Hematopoietic multipotent progenitor cell treated with erythropoietin and hydrocortisone succinate and interleukin-3 and kit ligand, for 6 days (in vitro differentiated cells): ENCODE measurements at places on chromosomes 6 and 20.

DNA sequence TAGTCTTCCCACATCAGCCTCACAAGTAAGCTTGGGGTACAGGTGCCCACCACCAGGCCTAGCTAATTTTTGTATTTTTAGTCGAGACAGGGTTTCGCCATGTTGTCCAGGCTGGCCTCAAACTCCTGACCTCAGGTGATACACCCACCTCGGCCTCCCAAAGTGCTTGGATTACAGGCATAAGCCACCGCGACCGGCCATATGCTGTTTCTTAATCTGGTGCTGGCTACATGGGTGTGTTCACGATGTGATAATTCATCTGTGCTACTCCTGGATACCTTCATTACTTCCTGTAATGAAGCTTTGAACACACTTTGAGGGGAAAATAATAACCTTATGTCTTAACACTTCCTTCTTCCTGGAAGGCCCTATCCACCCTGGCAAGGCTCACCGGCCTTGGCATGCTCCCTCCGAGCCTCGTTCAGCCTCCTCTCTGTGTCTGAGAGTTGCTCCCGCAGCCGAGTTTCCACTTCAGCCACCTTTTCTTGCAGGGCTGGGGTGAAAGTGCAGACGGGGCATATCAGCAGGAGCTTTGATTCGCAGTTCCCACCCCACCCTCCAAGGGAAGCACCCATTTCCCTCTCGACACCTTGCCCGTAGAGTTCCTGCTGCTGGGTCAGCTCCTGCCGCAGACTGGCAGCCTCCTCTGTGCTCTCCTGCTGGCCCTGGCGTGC lies 5.6 kb upstream of the PSORS1C2 start:
- DNase-seq: no peak

GRCh38 chr6:127918506-127919427 lies 17.9 kb upstream of the THEMIS start:
- no peak for DNase-seq

DNA sequence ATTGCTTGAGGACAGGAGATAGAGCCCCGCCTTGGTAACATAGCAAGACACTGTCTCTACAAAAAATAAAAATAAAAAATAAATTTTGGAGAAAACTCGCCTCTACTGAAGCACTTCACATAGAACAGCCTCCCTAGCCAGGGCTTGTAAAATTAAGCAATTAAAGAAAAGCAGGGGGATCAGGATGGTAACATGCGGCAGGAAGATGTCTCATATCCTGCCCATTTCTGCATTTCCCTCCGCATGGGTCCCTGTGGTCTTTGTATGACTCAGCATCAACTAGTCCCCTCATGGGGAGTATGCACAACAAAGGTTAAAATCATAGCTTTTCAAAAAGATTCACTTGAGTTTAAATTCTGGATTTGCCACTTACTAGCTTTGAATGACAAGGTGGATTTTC lies 379.0 kb downstream of the EPHA7 start:
- peak; percentile 42 for DNase-seq

DNA sequence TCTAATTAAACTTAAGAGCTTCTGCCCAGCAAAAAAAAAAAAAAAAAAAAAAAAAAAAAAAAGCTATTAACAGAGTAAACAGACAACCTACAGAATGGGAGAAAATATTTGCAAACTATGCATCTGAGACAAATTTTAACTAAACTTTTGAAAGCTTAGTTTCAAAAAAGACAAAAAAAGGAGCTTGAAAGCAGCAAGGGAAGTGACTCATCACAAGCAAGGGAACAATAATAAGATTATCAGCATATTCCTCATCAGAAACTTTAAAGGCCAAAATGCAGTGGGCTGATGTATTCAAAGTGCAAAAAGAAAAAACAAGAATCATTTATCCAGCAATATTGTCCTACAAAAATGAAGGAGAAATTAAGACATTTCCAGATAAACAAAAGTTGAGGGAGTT lies 158.6 kb downstream of the RNF144B start:
- DNase-seq: no peak

DNA sequence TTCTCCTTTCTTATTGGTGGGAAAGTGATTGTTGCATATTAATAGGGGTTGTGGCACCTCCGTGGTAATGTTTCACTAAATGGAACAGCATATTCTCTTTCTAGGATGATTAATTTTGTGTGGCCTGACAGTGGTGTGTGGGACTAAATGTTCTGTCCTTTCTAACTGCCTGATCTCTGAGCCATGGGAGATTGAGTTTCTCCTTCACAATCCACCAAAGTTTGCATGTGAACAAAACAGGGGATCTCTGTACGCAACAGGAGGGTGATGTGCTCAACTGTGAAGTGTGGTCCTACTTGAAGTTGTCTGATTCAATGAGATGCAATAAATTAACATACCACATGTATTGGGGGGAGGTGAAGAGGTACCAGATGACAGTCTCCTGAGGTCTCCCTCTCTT lies 19.3 kb downstream of the BCAS1 start:
- DNase-seq: no peak

GRCh38 chr6:151494235-151494935 lies 568 bp downstream of the CCDC170 start:
- DNase-seq: peak; percentile 28
